ENCODE measurements at places on chromosomes 13 and 19.

DNA sequence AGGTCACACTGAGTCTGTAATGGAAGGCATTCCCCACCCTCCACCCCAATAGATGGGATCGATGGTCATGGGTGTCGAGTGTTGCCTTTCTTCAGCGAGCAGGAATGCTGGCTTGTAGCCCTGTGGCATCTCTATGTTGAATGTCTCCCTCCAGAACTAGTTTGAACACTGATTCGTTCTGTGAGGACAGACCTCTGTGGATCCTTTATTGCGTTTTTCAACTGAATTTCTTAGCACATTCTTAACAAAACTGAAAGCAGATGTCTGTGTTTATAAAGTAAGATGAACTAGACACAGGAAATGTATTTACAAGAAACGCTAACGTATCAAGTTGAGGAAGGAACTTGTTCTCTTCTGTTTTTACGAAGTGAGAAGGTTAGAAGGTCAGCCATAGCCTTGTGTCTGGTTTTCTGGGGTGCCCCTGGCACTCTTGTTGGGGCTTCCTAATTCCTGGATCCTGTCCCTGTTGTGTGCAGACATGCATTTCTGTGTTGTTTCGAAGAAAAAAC, 36.8 kb upstream of the TM9SF2 start:
- no peak overlapping the region for H3K4me3 ChIP-seq
- peaks cover 14% of the 10 kb centered on the region for H3K4me1 ChIP-seq
- no peaks in the 10 kb centered on the region for H3K36me3 ChIP-seq
- no peak for DNase-seq
- no peaks in the 10 kb centered on the region for H3K27me3 ChIP-seq

DNA sequence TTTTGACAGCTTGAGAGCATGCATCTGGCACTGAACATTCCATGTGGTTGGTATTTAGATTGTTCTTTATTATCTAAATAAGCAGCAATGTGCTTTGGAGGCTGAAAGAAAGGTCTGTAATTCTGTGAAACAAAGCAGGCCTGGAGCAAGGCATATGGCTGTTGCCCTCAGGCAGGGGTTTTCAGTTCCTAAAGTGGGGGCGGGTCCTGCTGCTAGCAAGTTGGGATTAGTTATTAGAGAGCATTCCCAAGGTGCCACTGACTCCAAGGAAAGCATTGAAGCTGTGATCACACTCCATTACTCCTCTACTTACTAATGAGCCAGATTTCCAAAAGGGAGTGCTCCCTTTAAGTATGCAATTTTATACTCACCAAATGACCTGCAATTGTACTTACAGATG, 432.2 kb downstream of the OLFM4 start:
- no peaks in the 10 kb centered on the region for H3K36me3 ChIP-seq
- H3K27me3 ChIP-seq: no peaks in the 10 kb centered on the region
- no peak overlapping the region for H3K27ac ChIP-seq
- no peaks in the 10 kb centered on the region for H3K4me1 ChIP-seq
- H3K4me3 ChIP-seq: no peak overlapping the region

DNA sequence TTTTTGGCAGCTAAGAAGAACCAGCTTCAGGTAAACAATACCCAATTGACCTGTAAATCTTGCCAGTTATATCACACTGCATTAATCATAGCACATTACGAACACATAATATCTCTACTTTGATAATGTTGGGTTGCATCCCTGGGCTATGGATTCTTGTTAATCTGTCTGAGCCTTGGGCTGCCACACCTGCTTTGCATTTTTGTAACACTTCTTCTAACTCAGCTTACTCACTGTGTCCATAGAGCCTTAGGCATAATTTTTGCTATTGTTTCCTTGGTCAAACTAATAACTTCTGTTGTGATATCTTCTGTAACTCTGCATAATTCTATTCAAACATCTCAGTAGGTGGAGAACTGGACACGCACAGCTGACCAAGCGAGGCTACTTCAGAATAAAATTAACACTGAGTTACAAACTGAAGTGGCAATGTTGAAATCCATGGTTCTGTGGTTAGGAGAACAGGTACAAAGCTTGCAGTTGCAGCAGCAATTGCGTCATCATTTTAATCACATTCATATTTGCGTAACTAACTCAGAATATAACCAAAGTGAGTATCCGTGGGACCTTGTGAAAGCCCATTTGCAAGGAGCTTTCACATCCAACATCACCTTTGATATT, 6.4 kb downstream of the ZNF350 start:
- H3K36me3 ChIP-seq: no peaks in the 10 kb centered on the region
- H3K27me3 ChIP-seq: no peaks in the 10 kb centered on the region
- H3K4me3 ChIP-seq: no peak overlapping the region
- no peak for DNase-seq
- H3K4me1 ChIP-seq: peaks cover 2% of the 10 kb centered on the region

DNA sequence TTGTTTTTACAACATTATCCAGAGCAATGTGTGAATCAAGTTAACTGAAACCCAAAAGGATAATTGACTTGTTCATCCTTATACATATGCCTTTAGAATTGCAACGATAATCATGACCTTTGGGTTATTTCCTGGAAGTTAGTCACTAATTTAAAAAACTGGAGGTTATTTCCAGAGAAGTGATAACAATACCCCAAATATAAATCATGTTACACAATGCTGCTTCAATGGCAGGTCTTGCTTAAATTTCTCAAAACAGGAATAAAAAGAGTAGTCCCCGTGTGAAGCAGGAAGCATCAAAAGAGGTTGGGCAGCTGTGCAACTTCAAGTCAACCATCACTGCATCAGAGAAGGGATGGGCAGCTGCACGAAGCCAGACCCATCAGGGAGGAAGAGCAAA, 134.4 kb downstream of the EFNB2 start:
- no peak for DNase-seq
- no peak overlapping the region for H3K4me3 ChIP-seq
- H3K27me3 ChIP-seq: no peaks in the 10 kb centered on the region
- H3K27ac ChIP-seq: no peak overlapping the region
- H3K36me3 ChIP-seq: no peaks in the 10 kb centered on the region
- no peaks in the 10 kb centered on the region for H3K4me1 ChIP-seq

DNA sequence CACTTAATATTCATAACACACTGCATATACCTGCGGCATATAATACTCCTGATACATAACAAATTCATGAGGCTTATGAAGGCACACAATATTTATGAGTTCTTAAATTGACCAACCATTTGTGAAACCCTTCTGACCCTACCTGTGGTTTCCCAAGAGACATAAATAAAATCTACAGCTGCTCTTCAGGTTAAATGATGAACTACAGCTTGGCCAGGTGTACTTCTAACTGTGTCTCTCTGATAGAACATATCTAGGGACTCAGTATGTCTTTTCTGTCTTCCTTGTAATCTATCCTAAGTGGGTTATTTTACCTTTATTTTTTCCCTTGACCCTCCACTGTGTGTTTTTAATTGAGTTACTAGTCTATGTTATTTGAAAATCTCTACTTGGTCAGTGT, 189.9 kb upstream of the UFM1 start:
- H3K36me3 ChIP-seq: no peaks in the 10 kb centered on the region
- no peak for DNase-seq
- H3K4me1 ChIP-seq: no peaks in the 10 kb centered on the region

GRCh38 chr13:65844266-65844841, 1385.8 kb downstream of the PCDH9 start:
- no peaks in the 10 kb centered on the region for H3K27me3 ChIP-seq
- H3K36me3 ChIP-seq: no peaks in the 10 kb centered on the region
- H3K27ac ChIP-seq: no peak overlapping the region
- H3K4me1 ChIP-seq: no peaks in the 10 kb centered on the region
- DNase-seq: no peak

- H3K36me3 ChIP-seq: no peaks in the 10 kb centered on the region
- no peak for DNase-seq
- no peak overlapping the region for H3K27ac ChIP-seq
- H3K4me3 ChIP-seq: no peak overlapping the region
- H3K27me3 ChIP-seq: no peaks in the 10 kb centered on the region
Measured at GRCh38 chr13:113791226-113791625, 32.2 kb downstream of the TMEM255B start.

DNA sequence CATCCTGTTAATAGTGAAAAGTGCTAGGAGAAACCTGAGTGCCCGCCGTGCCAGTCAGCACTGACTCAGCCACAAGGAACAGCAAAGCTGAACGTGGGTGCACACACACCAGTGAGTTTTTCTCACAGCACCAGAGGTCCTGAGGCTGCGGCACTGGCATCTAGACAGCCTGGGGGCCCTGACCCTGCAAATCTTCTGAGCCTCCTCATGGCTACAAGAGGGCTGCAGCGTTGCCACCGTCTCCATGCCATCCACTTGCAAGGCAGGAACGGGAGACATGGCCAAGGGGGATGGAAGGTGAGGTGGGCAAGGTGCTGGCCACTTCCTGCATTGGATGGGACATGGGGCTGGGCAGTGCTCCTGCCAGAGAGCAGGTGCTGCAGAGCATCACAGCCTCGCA, 211.2 kb upstream of the SOX1 start:
- H3K4me1 ChIP-seq: no peaks in the 10 kb centered on the region
- H3K4me3 ChIP-seq: no peak overlapping the region
- H3K27me3 ChIP-seq: no peaks in the 10 kb centered on the region
- DNase-seq: no peak
- H3K36me3 ChIP-seq: no peaks in the 10 kb centered on the region
- H3K27ac ChIP-seq: no peak overlapping the region

DNA sequence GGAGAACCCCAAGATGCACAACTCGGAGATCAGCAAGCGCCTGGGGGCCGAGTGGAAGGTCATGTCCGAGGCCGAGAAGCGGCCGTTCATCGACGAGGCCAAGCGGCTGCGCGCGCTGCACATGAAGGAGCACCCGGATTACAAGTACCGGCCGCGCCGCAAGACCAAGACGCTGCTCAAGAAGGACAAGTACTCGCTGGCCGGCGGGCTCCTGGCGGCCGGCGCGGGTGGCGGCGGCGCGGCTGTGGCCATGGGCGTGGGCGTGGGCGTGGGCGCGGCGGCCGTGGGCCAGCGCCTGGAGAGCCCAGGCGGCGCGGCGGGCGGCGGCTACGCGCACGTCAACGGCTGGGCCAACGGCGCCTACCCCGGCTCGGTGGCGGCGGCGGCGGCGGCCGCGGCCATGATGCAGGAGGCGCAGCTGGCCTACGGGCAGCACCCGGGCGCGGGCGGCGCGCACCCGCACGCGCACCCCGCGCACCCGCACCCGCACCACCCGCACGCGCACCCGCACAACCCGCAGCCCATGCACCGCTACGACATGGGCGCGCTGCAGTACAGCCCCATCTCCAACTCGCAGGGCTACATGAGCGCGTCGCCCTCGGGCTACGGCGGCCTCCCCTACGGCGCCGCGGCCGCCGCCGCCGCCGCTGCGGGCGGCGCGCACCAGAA, 1.1 kb downstream of the SOX1 start:
- no peak overlapping the region for H3K27ac ChIP-seq
- DNase-seq: no peak

- H3K27ac ChIP-seq: no peak overlapping the region
- no peaks in the 10 kb centered on the region for H3K27me3 ChIP-seq
- H3K4me1 ChIP-seq: peaks cover 11% of the 10 kb centered on the region
- no peak for DNase-seq
Measured at GRCh38 chr19:44142059-44142433, 692 bp downstream of the ZNF234 start.

GRCh38 chr13:49585220-49586157, at the start of gene RCBTB1:
RCBTB1 (minus strand) TSS chr13:49585558; CDS start chr13:49567279, 18,279 bp downstream.
- DNase-seq: peak; percentile 83
- peak within 1 kb of the TSS; percentile 57 for H3K4me3 ChIP-seq
- H3K4me1 ChIP-seq: peaks cover 23% of the 10 kb centered on the region
- H3K27me3 ChIP-seq: no peaks in the 10 kb centered on the region
- H3K27ac ChIP-seq: peak within 1 kb of the TSS; percentile 88

Measured in body of pancreas (tissue), 4 donors.